ENCODE measurements at places on chromosomes 3 and 15.

DNA sequence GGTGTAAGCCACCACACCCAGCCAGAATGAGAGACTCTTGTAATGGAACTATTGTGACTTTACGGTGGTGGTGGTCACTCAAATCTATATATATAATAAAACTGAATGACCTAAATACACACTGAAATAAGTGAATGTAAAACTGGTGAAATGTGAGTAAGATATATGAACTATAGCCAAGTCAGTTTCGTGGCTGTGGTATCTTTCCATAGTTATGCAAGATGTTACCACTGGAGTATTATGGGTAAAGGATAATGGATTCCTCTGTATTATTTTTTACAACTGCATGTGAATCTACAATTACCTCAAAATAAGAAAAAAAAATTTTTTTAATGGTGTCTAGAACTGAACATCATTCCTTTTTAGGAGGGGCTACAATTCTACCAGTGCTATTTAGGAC lies 21.9 kb downstream of the PIK3CB start:
- DNase-seq = no peak

- no peak for DNase-seq
These were observed 38.1 kb upstream of the ZBTB38 start for GRCh38 chr3:141330235-141330634.

DNA sequence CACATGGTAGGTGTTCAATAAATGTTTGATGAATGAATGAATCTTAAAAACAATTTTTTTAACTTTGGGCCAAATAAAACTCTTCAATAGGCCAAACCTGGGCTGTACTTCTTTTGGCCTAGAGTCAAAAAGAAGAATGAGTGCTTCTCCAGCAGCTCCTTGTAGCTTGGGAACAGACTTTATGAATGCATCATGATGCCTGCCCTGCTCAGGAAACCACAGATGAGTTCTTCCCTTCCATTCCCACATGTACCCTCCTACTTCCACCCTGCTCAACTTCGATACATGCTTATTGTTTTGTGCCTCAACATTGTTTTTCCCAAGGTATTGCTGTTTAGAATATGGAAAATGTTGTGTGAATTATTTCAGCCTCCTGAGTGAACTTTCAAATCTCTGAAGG lies 87.0 kb downstream of the FILIP1L start:
- DNase-seq = no peak

DNA sequence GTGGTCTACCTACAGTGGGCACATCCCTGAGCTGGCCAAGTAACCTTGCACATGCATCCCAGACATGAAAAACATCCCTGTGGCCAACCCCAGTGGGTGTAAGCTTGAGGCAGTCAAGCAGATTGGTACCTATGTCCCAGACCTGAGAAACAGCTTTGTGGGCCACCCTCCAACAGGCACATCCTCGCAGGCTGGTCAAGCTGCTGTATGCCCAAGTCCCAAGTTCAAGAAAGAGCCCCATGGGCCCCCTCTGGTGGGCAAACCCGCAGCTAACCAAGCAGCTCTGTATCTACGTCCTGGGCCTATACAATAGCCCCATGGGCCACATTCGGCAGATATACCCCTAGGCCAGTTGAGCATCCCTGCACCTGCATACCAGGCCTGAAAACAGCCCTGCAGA lies 186.3 kb upstream of the GPR149 start:
- DNase-seq = no peak

DNA sequence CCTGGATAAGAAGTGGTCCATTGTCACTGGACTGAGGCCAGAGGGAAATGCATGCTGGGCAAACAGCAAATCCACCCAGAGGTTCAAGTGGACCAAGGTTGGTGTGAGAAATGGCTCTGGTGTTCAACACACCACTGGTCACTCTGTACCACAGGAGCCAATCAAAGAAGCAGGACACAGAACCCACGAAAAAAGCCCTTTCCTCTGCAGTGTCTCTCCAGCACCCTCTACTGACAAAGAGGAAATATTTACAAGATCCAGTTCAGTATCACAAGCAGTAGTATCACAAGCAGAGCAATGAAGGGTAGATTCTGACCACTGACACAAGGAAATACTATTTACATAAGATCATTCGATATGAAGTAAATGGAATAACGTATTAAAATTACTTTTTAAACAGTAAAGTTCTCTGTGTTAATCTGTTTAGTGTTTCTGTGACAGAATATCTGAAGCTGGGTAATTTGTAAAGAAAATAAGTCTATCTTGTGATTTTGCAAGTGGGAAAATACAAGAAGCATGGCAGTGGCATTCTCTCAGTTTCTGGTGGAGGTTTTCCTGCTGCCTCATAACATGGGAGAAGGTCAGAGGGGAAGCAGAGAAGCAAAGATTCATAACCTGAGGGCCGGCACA lies 390.7 kb downstream of the EFHB start:
- DNase-seq = no peak

GRCh38 chr3:172717493-172718088 lies 6.7 kb upstream of the NCEH1 start:
- no peak for DNase-seq

DNA sequence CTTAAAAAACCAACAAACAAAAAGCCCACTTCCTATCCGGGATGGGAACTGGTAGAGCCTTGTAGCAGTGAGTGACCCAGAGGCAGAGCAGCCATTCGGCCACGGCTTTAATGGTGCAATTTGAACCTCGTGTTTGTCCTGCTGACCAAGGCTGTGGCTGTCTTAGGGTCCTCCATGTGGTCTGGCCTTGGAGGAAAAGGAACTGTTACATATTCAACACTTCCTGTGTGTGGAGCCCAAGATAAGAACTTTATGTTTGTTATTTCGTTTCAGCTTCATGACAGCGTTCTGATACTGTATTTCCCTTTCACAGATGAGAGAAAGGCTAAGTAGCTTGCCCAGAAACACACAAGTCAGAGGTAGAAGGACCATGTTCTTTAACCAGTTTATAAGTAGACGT lies 269.8 kb downstream of the SV2B start:
- no peak for DNase-seq

DNA sequence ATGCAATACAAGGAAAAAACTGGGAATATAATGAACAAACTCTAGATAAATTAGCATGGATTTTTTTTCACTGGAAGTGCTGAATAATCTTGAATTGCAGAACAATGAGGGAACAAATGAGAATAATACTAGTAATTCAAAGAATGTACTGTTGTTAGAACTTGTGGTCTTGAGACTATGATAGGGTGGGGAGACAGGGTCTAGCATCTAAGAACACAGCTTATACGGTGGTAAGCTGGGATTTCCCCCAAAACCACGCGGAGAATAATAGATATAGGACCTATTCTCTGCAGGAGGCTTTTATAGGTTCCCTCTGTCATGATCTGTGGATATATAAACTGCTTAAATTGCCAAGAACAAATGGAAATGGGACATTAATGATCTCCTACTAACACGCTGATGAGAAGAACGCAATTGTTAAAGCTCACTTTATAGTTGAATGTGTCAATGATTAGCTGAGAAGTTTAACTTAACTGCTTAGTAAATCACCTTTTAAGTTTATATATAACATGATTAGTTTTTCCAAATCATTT lies 692.3 kb downstream of the ZPLD1 start:
- DNase-seq = no peak

DNA sequence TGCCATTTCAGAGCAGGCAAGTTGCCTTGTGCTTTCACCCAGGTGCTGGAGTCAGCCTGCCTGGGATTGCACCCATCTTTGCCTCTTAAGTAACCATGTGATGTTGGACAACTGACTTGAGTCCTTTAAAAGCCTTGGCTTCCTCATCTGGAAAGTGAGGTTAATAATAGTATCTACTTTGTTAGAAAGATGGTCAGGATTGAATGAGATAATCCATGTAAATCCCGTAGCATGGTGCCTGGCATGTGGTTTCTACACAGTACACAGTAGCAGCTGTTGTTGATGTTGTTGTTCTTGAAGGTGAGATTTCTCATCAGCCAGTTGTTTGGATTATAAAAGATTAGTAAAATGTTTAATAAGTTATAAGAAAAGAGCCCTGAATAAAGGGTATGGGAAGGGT lies 48.8 kb downstream of the PSMD6 start:
- DNase-seq = no peak

DNA sequence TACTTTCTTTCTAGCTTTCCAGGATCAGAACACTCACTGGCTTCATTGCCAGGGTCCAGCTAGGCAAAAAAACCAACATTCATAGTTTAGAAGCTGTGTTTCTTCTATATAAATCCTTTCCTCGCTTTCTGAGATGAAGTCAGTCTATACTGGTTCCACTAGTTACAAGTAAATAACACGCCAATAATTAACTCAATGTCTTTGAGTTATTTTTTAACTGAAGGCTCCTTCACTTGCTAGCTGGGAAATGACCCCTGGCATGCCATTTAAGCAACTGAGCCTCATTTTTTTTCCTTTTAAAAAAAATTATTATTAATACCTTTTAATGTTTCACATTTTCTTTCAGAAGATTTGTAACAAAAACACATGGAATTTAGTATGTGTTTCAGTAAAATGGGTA lies 2.1 kb upstream of the CCDC174 start:
- DNase-seq = no peak

GRCh38 chr3:126959921-126960603 lies 22.9 kb upstream of the PLXNA1 start:
- no peak for DNase-seq

GRCh38 chr15:48090115-48090514 lies 30.7 kb upstream of the SLC24A5 start:
- no peak for DNase-seq

- no peak for DNase-seq
These were observed 6.2 kb downstream of the SUSD5 start for GRCh38 chr3:33212406-33212805.

GRCh38 chr3:15382405-15382923 lies 44.9 kb downstream of the METTL6 start:
- DNase-seq = no peak

- DNase-seq = no peak
These were observed 70.9 kb downstream of the GMPS start for GRCh38 chr3:155941354-155941753.

DNA sequence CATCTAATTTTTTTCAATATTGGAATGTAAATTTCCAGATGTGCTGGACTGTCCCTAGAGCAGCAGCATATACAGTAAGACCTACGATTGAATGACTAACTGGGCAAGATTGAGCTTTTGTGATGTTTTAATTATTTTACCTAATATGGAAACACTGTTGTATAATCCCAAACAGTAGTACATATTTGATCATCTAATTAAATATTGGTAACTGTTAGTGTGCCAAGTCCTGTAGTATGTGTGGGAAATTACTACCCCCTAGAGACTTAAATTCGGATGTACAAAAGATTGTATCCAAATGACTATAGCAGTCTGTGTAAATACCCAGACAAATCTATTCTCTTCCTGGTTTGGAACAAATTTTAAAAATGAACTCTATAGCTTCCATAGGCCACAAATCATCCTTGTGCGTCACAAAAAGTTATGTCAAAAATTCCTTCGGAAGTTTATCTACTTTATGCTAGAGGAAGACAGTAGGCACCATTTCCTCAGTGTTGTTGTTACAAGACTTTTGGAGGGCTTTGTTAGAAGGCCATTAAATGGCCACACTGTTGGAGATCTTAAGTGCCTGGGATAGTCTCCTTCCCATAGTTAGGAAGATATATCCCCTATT lies 41.6 kb downstream of the NKIRAS1 start:
- no peak for DNase-seq

DNA sequence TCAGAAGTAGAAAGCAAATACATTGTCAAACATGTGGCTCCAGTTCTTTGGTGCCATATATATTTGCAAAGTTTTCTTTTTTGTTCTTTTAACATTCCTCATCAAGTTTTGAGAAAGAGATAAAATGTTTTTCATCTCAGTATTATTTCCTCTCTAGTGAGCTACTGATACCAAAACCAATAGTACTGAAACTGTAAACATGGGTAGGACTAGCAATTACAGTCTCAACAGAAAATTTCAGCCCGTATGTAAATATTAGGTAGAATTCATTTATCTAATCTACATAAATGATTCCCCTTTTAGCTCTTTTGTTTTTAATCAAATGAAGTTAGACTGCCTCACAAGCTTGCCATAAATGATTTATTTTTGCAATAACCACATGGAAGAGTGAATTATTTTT lies 21.4 kb downstream of the SECISBP2L start:
- no peak for DNase-seq

- DNase-seq = no peak
These were observed 13.4 kb upstream of the SCN10A start for GRCh38 chr3:38829404-38829803.

DNA sequence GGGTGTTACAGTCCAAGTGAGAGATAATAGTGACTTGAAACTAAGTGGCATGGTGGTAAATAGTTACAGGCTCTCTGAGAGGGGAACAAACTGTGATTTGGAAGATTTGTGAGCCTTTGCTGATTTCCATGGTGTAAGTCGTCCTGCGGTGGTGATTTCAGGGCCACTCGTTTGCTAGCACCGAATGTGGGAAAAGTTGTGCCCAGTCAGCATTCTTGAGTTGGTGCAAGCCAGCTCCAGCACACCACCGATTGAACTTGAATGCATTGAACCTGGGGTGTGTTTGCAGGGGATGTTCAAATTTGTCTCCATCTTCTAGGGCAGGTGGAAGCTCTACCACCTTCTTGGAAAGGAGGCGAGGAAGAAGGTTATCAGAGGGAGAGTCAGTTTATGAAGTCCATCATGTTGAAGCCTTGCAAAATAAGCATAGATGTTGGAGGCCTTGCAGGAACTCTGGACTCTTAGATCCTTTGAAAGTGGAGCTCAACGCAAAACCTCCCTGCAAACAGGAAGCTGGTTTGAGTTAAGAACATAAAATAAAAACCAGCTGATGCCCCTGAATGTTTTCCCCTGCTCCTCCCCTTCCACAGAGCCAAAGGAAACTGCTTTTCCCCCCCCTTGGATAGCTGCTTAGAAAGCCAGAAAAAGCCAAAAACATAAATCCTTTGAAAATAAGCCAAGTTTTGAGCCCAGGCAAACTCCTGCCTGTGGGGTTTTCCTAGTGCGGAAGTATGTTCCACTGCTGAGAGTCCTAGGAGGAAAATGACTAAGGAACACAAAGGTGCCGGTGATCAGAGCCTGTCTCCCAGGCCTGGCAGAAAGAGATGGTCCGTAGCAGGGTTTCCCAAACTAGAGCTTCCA lies 21.9 kb downstream of the MAPKBP1 start:
- DNase-seq = no peak

- no peak for DNase-seq
These were observed 348.5 kb upstream of the PROK2 start for GRCh38 chr3:72133329-72134011.

DNA sequence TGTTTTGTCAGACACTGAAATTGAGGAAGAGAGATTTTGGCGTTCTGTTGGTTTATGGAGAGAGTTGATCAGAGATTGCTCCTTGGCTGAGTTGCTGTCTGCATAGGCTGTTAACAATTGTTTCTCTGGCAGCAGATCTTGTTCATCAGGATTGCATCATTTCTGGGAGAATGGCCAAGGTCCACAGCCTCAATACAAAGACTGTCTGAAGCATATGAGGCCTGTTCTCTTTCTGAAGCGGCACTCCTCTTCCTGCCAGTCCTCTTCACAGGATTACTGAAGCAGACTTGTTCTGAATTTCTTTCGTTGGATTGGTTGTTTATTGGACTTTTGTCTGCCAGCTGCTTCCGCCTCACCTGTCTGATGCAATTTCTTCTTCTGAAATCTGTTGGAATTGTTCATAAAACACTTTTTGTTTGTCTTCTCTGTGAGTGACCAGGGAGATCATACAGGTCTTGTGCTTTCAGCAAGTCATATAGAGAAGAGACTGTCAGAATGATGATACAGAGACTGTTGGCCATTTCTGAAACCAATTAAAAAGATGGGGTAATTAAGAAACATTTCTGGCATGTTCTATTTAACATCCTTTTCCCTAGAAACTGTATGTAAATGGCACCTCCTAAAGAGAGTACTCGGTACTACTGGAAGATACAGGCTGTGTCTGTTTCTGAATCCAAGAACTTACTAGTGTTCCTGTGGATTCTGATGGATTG lies 25.5 kb downstream of the SETD5 start:
- peak; percentile 63 for DNase-seq

- no peak for DNase-seq
These were observed 35.6 kb upstream of the FGF7 start for GRCh38 chr15:49387471-49387870.
